NAMALWA (cell line): ENCODE measurements at places on chromosomes 13 and 19.
A peak's percentile ranks its signal among the peaks of the same experiment; 100 is the strongest.

- no peak for DNase-seq
These were observed 33.6 kb downstream of the ZNF383 start for GRCh38 chr19:37251308-37252229.

DNA sequence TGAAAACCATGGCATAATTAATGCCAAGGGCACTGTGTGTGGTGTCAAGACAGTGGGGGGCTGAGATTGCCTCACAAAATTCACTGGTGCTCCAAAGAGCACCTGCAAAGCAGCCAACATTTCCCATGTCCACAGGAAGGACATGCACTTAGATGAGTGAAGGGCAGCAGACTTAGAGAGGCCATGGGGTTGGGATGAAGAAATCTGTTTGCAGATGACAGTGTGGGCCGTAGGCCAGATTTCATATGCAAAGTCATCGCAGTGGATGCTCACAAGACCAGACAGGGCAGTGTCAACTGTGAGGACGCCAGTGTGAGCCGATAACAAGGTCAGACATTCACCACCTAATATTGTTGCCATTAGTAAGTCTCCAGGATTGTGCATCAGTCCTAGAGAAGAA lies 773.4 kb downstream of the EFNB2 start:
- DNase-seq = no peak

GRCh38 chr19:49119411-49120324 lies at the start of gene PPFIA3:
PPFIA3 (plus strand) TSS chr19:49119544; CDS start chr19:49127874, 8,330 bp downstream.
- peak; percentile 41 for DNase-seq

DNA sequence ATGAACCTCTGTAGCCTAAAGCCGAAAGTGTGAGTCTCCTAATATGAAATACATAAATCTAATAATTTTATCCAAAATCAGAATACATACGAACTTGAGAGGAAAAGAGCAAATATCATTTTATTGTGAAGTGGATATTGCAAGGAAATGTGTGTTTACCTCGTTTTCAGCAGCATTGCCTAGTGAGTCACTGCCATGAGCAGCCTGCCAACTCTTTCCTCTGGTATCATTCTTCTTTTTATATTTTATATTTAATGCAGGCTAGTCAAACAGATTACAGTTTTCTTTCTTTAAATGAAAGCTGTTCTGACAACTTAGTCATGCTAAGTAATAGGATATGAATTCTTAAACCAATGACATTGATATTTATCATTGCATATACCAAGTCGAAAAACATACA lies 44.2 kb downstream of the EDNRB start:
- no peak for DNase-seq

GRCh38 chr13:99288089-99288488 lies 19.1 kb downstream of the GPR183 start:
- no peak for DNase-seq

DNA sequence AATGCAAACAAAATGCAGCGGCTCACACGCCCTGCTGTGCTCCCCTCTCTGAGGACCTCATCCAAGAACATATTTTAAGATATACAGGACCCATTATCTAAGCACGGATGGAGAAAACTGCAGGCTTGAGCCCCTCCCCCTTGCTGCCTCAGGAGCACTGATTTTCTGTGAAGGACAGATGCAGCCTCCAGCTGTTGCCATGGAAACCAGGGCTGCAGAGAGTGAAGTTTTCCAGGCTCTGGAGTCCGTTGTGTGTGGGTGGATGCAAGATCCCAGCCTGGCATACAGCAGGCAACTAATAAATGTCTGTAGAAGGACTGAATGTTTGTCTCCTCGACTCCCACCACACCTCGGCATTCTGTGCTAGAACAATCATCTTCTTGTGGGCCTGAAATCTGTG lies 105.6 kb upstream of the PEG3 start:
- DNase-seq = no peak

DNA sequence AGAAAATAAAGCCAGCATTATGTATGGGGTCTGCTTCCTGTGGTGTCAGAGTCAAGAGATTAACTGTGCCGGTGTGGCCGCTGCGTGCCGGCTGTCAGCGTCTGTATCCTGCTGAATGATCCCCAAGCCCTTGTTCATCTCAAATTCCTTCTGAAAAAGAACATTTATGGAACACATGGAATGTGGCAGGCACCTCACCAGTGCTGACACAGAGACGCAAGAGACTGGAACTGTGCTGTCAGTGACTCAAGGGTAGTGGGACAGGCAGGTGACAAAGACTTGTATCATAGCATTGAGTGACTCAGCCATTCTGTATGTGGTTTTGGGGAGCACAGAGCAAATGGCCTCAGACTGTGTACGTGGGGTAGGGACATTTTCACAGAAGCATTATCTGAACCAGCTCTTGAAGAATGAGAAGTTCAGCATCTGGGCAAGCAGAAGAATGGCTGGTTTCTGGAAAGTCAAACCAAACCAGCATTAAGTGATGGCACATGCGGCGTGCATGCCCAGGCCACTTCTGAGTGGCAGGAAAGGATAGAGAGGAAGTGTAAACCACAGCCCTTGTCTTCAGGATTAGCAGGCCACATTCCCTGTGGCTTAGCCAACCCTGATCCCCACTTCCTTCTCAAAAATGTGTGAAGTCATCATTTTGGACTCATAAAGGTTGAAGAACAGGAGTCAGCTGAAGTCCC lies 54.0 kb upstream of the IRS2 start:
- no peak for DNase-seq

GRCh38 chr13:90896002-90896401 lies 451.5 kb upstream of the MIR17HG start:
- DNase-seq = no peak

DNA sequence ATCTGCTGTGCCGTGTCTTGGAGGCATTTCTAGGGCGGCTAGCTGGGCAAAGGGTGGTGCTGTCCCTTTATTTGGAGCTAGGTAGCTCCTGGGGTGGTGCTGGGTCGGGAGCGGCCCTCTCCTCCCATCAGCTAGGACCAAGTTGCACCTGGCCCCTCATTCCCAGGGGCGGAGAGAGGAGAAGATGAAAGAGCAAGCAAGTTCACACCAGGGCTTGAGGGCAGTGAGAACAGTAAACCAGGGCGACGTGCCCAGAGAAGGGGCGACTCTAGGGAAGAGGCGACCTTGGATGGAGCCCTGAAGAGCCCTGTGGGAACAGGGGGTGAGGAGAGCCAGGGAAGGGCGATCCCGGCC lies 17.0 kb upstream of the KCNN1 start:
- no peak for DNase-seq

- no peak for DNase-seq
These were observed 938.3 kb upstream of the PCDH9 start for GRCh38 chr13:68168448-68168847.

DNA sequence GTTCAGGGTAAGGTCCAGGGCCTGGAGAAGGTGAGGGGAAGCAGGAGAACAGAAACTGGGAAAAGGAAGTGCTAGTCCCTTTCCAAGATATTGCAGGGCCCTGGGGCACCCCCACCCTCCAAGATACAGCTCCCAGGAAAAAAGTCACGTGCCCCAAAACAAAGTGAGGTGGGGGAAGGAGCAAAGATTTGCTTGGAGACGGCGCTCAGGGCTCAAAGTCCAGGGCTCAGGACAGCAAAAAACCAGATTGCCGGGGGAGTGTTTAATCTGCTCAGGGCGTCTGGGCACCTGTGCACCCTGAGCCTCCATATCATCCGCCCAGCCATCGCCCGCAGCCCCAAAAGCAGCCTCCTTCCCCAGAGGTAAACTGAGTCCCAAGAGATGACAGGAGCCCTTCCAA lies 6.3 kb downstream of the SMIM24 start:
- no peak for DNase-seq

- no peak for DNase-seq
These were observed 12.4 kb downstream of the ZNF780A start for GRCh38 chr19:40078377-40078776.

DNA sequence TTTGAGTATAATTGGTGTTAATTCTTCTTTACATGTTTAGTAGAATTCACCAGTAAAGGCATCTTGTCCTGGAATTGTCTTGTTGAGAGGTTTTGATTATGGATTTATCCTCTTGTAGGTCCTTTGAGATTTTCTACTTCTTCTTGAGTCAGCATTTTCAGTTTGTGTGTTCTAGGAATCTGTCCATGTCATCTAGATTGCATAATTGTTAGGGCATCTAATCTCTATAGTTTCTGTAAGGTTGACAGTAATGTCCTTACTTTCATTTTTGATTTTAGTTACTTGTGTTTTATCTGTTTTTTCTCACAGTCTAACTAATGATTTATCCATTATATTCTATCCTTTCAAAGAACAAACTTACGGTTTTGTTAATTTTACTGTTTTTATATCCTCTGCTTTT lies 492.0 kb downstream of the FGF9 start:
- DNase-seq = no peak

- peak; percentile 58 for DNase-seq
These were observed 48.6 kb upstream of the GTF3A start for GRCh38 chr13:27375686-27376326.

- DNase-seq = no peak
These were observed 34.6 kb downstream of the CEBPA start for GRCh38 chr19:33267706-33268105.

- no peak for DNase-seq
These were observed 22.0 kb downstream of the SBNO2 start for GRCh38 chr19:1151917-1152587.

- no peak for DNase-seq
These were observed 205.0 kb downstream of the TSHZ3 start for GRCh38 chr19:31144075-31144870.

- DNase-seq = no peak
These were observed 6.8 kb downstream of the WDFY2 start for GRCh38 chr13:51590971-51591627.

DNA sequence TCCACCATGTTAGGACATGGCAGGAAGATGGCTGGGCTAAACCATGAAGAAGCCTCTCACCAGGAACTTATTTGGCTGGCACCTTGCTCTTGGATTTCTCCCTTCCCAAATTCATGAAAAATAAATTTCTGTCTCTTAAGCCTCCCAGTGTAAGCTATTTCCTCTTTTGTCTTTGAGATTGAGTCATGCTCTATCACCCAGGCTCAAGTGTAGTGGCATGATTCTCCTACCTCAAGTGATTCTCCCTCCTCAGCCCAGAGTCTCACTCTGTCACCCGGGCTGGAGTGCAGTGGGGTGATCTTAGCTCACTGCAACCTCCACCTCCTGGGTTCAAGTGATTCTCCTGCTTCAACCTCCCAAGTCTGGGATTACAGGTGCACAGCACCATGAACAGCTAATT lies 12.6 kb downstream of the ZNF888 start:
- no peak for DNase-seq

- no peak for DNase-seq
These were observed 613.2 kb upstream of the SLITRK5 start for GRCh38 chr13:87057807-87058520.
